Suprapubic skin (tissue), 4 donors: ENCODE measurements at places on chromosomes 3 and 15.

- no peak for DNase-seq
These were observed 153.8 kb downstream of the SEMA6D start for GRCh38 chr15:47870956-47871625.

GRCh38 chr3:98808071-98808470, 44.9 kb downstream of the ST3GAL6 start:
- no peak for DNase-seq

DNA sequence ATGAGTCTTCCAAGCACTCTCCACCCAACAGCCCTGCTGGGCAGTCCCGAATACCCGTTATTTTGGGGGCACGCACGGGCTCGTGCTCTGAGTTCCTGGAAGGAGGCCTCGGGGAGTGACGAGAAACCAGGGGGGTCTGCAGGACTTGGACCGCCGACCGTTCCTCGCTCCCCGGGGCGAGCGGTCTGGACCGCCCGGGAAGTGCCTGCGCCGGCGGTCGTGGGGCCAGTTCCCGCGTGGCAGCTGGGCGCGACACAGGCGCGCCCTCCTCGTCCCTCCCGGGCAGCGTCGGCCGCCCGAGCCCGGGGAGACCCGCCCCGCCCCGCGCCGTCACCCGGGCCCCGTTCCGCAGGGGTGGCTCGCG, 387 bp downstream of the GNB4 start:
- peak; percentile 74 for DNase-seq

GRCh38 chr15:42691770-42692169, 45.2 kb downstream of the CDAN1 start:
- no peak for DNase-seq

GRCh38 chr3:158205994-158206393, 96.1 kb downstream of the RSRC1 start:
- DNase-seq = no peak

DNA sequence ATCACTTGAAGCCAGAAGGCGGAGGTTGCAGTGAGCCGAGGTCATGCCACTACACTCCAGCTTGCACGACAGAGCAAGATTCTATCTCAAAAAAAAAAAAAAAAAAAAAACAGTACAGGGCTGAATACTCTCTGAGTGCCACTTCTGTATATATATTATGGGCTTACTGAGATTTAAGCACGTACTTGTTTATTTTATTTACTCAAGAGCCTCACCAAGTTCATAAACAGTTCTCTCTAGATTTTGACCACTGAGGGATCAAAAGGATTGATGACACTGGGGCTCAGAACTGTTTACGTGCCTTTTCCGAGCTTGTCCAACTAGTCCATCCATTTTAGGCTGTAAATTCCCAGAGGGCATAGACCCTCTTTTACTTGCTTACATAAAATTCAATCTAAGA, 81.5 kb downstream of the FRMD4B start:
- no peak for DNase-seq
